ENCODE measurements at places on chromosomes 13 and 19.

DNA sequence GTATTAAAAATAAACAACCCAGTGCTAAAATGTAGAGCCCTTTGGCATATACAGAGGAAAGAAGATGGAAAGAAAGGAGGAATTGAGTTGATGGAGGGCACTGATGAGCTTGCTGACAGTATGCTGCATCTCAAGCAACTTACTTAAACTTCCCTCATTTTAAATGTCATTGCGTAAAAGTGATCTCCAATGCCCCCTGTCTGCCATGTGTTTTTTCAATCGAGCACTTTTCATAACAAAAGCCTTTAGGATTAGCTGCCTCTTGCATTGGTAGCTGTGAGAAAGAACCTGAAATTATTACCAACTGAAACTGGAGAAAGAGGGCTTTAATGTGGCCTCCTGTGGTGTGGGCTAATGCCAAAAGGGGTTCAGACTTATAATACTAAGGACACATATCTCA is 541.6 kb downstream of the SUCLA2 start:
- DNase-seq, result no peak

DNA sequence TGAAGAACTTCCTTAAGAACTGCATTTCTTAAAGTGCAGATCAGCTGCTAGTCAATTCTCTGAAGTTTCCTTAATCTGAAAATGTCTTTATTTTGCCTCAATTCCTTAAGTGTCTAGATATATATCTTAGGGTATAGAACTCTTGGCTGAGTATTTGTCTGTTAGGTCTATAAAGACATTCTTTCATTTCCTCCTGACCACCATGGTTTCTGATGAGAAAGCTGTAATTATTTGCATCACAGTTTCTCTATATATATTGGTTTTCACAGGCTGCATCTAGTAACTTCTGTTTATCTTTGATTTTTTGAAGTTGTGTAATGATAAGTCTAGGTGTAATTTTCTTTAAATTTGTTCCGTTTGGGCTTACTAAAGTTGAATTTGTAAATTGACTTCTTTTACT is 15.2 kb downstream of the NDFIP2 start:
- no peak for DNase-seq

DNA sequence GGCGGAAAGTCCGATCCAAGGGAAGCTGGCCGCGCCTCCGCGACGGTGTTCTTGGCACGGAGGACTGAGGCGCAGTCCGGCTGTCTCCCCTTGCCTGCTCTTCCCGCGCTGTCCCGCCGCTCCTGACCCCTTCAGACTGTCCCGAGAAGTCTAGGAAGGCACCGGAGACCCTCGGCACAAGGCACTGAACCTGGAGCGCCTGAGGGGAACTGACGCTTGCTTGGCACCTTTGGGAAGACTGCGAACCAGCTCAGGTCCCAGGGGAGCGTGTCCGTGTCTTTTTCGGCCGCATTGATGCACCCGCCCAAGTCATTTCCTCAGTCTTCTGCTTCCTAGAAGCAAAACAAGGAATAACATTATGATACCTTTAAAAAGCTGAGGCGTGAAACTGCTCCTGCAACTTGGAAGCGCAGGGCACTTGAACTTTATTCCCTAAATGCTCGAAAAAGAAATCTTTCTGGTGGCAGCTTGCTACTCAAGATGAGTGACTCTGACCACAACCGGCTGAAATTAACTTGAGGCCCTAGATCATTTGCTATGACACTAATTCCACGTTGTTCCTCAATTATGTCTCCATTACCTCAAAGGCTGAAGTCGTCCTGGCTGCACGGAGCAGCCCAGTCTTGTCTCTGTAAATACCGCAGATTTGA is 735 bp upstream of the FLT1 start:
- no peak for DNase-seq

DNA sequence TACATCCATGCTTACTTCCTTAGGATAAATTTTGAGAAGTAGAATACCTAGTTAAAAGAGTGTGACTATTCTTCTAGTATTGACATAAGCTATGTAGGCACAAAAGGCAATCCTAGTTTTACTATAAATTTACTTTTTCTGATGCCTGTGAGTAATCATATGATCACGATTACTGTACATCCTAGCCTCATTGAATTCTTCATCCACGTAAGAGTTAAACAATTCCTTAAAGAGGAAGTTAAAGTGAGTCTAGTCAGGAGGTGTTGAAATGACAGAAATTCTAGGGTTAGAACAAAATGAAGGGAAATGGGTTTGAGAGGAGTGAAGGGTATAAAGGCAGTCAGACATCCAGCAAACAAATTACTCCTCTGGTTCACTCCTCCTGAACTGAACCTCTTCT is at the start of gene ACOD1:
Gene ACOD1 (plus strand): TSS at position 363 of the 400 bp plus-strand sequence. CDS start 48 bp downstream, outside the sequence.
- no peak for DNase-seq

DNA sequence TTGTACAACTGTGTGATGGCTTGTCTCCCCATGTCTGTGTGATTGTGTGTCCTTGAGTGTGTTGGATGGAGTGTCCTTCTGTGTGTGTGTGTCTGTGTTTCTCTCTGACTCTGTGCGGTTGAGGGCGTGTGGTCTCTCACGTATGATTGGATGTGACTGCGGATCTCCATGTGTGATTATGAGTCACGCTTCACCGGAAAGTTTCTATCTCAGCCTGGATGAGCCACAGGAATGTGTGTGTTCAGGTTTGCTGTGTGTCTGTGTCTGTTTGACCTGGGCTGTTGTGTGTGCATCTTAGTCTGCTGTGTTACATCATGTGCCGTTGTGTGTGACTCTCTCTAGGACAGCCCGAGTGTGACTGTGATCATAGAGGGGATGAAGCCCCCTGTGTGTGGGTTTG is 15.5 kb upstream of the ZNF835 start:
- no peak for DNase-seq

- no peak for DNase-seq
Observed at GRCh38 chr13:111282425-111282824, 38.0 kb upstream of the TEX29 start.

DNA sequence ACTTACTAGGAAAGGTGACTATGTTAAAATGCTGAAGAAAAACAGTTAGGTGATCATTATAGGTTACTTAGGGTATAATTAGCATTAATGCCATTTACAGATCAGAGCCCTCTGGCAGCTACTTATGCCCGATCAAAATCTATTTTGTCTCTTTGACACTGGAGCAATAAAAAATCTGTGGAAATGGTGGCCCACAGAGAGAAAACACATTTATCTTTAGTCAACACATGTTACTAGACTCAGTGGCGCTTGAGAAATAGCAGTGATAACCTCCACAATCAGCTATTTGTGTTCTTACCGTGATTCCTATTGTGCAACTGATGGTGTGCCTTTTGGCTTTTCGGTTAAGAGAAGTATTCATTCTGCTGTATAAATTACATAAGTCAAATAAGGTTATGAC is 1519.6 kb downstream of the PCDH9 start:
- DNase-seq, result no peak

- DNase-seq, result no peak
Observed at GRCh38 chr13:101915331-101915730, 462.9 kb downstream of the ITGBL1 start.

GRCh38 chr13:26257049-26257448 is 3.1 kb downstream of the CDK8 start:
- no peak for DNase-seq

Data from stimulated activated CD8-positive, alpha-beta memory T cell treated with anti-CD3 and anti-CD28 coated beads, Interleukin-7, amount 100 ng/mL, for 1 hour (primary cell).